ENCODE measurements at places on chromosomes 4 and X.
A peak's percentile ranks its signal among the peaks of the same experiment; 100 is the strongest.

DNA sequence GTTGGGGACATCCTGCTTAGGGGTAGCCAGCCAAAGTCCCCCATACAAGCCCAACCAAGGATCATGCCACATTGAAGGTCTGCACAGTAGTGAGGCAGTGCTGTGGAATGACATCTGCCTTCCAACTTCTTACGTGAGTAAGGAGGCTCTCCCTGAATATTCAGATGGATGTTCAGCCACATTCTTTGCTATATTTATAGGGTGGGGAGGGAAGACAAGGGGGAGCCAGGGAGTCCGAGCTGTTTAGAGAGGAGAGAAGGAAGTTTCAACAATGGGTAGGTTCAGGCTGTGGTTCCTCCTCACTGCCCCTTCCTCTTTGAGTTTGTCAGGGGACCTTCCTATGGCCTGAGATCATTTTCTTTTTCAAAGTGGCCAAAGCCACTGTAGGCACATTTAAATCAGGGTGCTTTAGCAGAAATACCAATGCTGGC, 29.8 kb downstream of the MSN start:
- no peak for DNase-seq

GRCh38 chr4:24212642-24213041, 322.8 kb upstream of the PPARGC1A start:
- DNase-seq, result peak; percentile 14

DNA sequence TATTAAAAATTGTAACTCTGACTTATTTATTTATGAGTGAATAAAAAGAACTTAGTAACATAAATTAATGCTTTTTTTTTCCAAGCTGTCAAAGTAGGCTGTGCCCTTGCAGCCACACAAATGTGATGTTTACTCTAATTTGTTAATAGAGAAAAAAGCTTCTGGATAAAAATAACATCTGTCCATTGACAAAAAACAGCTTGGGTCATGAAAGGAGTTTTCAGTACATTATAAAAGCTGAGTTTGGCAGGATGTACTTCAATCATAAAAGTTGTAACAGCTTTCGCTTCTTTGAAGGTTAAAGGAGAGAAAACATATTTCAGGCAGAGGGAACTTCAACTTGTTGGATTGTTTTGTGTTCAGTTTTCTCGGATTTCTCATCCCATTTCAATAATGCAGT, 105.6 kb downstream of the SLC4A4 start:
- DNase-seq, result no peak

DNA sequence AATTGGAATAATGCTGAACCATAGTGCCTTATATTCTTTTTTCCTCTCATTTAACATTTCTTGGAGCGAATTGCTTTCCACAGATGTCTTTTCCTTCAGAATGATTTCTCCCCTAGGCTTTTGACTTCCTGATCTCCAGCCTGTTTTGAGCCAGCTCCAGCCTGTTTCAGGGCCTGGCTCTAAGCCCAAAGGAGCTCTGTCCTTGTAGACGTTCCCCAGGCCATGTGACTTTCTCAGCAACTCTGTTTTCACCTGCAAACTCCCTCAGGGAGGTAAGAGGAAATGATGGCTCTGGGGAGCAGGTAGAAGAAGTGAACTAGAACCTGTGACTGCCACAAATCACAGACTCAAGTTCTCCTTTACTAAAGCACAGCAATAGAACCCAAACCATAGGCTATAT, 89.1 kb downstream of the AKAP4 start:
- DNase-seq, result no peak

DNA sequence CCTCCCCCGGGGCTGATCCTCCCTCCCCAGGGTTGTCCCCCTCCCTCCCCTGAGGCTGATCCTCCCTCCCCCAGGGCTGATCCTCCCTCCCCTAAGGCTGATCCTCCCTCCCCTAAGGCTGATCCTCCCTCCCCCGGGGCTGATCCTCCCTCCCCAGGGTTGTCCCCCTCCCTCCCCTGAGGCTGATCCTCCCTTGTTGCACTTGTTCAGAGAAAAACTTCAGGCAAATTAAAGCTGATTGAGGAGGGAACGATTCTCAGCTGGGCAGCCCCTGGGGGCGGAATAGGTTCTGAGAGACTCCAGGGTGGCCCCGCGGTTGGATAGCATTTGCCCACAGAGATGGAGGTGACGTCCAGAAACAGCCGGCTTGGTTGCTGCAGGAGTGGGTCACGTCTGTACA, 110.7 kb upstream of the ADRA2C start:
- no peak for DNase-seq

DNA sequence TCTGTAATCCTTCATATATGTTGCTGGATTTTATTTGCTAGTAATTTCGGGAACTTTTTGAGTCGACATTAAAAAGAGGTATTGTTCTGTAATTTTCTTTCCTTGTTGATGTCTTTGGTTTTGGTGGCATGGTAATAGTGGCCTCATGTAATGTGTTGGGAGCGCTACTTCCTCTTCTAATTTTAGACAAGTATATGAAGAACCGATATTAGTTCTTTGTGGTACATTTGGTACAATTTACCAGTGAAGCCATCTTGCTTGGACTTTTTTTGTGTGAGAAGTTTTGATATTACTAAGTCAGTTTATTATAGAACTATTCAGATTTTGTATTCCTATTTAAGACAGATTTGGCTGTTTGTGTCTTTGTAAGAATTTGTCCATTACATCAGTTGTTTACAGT, 669.2 kb upstream of the AADAT start:
- no peak for DNase-seq

All from GM23338 (cell line).